ENCODE measurements at places on chromosomes 7 and 10.

- no peak for DNase-seq
Measured at GRCh38 chr7:121401896-121402295, 5.8 kb upstream of the FAM3C start.

DNA sequence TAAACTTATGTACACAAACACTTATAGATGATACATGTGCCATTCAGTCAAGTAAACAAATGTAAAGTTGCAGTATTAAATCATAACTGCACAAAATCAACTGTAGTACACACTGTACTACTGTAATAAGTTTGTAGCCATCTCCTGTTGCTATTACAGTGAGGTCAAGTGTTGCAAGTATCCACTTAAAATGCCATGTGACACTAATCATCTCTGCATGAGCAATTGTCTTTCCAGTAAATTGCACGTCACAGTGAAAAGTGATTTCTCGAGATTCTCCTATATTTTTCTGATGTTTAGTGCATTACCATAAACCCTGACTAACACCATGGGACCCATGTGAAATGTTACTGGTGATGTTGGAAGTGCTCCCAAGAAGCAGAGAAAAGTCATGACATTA lies 293.3 kb upstream of the SP4 start:
- DNase-seq: no peak

DNA sequence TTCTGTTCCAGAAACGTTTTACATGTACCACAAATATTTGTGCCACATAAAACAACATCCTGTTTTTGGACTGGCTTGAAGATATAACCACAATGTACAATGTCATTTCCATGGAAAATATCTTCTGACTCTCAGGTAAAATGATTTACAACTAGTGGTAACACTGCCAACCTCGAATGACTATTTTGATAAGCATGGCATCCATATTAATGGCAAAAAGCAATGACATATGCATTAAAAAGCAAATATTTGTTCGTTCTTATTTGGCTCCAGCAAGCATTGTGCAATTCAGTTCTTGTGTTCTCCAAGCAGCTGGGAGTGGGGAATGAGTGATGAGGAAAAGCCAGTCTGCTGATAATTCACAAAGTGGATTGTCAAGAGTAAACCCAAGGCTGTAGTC lies 289.0 kb downstream of the PLXDC2 start:
- no peak for DNase-seq

DNA sequence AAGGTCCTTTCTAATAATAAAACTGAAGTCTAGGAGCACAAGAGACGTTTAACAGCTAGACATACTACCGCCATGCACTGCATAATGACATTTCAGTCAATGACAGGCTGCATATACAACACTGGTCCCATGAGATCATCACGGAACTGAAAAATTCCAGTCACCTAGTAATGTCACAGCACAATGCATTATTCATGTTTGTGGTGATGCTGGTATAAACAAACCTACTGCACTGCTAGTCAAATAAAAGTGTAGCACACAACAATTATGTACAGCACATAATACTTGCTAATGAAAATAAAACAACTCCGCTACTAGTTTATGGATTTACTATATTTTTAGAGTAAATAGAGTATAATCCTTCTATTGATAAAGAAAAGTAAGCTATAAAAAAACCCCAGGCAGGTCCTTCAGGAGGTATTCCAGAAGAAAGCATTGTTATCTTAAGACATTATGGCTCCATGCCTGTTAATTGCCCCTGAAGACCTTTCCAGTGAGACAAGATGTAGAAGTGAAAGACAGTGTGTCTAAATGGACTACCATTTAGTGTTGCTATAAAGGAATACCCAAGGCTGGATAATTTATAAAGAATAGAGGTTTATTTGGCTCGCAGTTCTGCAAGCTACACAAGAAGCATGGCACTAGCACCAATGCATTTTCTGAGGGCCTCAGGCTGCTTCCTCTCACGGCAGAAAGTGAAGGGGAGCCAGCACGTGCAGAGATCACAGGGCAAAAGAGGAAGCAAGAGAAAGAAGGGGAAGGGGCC lies 47.1 kb downstream of the HIBADH start:
- DNase-seq: no peak

GRCh38 chr7:132207211-132207610 lies 369.1 kb downstream of the PLXNA4 start:
- no peak for DNase-seq

DNA sequence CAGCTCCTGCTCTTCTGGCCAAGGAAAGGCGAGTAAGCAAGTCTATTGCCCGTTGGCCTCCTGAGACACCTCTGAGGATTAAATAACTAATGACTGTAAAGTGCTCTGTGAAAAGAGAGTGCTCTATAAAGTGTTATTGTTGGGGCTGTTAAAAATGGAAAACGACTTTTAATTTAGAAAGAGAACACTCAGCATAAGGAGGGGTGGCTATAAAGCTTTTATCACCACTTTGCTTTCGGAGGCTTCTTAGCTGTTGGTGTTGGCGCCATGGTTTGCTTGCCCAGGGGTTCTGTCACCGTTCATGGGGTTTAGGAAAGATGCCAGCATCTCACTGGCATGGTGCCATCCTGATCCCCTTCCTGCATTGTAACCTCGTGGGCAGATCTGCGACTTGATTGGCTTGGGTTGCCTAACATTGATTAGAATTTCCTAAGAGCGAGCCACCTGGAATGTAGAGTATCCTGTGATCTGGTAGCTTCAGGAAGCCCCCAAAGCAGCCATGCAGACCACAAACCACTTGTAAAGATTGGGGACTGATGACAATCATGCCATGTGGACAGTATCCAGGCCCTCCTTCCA lies 509.9 kb downstream of the LRMDA start:
- DNase-seq: peak; percentile 53

- DNase-seq: no peak
Measured at GRCh38 chr10:30606313-30606712, 23.2 kb downstream of the LYZL2 start.

DNA sequence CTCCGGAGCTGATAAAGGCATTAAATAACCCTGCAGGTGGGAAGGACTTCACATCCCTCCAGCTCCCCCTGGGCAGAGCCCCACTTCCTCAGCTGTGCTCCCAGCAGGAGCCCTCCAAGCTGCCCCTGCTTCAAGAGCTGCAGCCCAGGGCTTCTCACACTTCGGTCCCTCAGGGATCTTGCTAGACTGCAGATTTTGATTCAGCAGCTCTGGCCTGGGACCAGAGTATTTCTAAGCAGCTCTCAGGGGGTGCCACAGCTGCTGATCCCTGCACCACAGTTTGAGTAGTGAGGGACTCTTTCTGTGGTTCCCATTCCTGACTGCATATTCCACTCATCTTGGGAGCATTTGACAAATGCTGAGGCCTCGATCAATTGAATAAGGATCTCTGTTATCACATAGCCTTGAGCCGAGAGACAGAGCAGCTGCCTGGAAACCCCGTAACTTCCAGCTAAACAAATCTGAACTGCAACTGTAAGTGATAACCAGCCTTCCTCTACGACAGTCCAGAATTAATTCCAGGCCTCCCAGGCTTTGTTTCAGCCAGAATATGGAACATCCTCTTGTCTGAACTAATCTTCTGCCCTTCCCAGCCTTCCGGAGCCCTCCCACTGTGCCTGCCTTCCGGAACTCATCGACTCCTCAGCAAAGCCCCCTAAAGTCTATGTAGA lies 161.4 kb downstream of the CCDC3 start:
- no peak for DNase-seq
